ENCODE measurements at places on chromosomes 13 and 19.

DNA sequence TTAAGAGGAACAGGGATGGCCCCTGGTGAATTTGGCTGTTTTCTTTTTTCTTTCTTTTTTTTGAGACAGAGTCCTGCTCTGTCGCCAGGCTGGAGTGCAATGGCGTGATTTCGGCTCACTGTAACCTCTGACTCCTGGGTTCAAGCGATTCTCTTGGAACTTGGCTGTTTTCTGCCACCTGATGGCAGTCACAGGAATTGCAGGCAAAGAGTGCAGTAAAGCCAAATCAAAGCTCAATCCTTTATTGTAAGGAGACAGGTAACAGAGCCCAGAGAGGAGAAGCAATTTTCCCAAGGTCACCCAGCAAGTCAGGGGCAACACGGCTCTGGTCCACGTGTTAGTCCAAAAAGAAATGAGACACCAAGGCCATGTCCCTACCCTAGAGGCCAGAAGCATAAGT is 6.2 kb downstream of the TINCR start:
- no peak for DNase-seq

GRCh38 chr13:97911311-97912138 is 42.0 kb upstream of the IPO5 start:
- DNase-seq, result no peak

GRCh38 chr19:42207767-42208271 is 9.7 kb downstream of the DEDD2 start:
- DNase-seq, result no peak

- no peak for DNase-seq
Observed at GRCh38 chr13:46288570-46289259, 77.0 kb downstream of the LRRC63 start.

GRCh38 chr13:62206165-62206564 is 790.5 kb upstream of the PCDH20 start:
- no peak for DNase-seq

GRCh38 chr19:1232652-1233072 is 5.1 kb downstream of the CBARP start:
- no peak for DNase-seq

DNA sequence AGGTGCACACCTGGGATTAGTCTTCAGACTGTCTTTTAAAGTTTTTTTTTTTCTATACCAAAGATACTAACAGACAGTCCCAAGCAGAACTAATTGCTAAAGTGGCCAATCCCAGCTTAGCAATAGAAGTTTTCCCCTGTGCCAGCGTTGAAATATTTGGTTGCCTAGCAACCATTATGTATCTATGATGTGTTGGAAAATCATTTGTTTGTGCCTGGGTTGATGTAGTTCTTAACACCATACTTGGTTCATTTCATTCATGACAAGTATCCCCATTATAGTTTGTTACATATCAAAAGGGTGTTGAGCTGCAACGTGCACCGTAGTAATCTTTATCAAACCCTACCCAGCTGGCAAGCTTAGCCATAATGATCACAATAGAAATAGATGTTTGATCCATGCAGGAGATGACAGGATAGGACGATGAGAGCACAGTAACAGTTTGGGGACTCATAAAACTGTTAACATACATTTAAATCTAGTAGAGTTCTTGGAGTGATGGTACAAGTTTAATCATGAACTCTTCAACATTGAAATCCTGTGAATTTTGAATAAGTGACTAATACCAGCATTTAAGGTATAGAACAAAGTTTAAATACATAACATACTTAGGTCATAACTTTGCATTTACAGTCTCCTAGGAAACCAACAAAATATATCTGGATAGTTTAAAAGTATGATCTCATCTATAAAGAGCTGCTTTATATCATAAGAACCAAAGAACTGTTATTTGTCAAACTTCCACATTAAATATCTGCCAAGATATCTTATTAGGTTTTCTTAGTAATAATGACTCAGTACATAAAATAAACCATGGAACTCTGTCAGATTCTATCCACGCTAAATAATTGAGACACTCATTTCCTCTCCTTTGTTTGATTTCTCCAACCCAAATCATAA is 73.4 kb downstream of the MBNL2 start:
- no peak for DNase-seq

DNA sequence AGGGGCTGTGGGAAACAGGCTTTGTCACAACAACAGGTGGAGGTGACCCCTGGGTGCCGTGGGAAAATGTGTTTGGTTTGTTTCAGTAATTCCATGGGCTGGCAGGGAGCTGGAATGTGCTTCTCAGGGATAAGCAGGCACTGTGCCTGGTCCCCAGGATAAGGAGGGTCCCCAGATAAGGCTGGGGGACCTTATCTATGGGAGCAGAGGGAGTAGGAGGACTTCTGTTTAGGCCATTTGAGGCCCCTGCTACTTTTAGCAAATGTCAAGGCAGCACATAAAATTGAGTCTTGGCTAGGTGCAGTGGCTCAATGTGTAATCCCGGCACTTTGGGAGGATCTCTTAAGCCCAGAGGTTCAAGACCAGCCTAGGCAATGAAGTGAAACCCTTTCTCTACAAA is 59.5 kb downstream of the KCNC3 start:
- DNase-seq, result no peak

DNA sequence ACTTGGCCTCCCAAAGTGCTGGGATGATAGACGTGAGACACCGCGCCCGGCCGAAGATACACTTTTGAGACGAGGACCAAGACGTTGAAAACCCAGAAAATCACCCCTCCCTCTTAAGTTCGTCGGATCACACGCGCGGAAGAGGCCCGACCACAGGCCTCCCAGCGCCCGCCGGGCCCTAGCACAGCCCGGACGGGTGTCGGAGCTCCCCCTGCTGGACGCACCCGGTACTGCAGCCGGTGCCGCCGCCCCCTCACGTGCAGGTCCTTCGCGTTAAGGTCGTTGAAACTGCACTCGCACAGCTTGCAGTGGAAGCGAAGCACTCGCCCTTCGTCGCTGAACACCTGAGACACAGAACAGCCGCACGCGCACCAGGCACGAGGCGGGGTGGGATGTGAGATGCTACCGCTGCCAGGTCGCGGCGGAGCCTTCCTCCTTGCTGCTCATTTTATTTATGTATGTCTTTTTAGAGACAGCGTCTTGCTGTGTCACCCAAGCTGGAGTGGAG is 35.7 kb upstream of the MATK start:
- DNase-seq, result no peak

DNA sequence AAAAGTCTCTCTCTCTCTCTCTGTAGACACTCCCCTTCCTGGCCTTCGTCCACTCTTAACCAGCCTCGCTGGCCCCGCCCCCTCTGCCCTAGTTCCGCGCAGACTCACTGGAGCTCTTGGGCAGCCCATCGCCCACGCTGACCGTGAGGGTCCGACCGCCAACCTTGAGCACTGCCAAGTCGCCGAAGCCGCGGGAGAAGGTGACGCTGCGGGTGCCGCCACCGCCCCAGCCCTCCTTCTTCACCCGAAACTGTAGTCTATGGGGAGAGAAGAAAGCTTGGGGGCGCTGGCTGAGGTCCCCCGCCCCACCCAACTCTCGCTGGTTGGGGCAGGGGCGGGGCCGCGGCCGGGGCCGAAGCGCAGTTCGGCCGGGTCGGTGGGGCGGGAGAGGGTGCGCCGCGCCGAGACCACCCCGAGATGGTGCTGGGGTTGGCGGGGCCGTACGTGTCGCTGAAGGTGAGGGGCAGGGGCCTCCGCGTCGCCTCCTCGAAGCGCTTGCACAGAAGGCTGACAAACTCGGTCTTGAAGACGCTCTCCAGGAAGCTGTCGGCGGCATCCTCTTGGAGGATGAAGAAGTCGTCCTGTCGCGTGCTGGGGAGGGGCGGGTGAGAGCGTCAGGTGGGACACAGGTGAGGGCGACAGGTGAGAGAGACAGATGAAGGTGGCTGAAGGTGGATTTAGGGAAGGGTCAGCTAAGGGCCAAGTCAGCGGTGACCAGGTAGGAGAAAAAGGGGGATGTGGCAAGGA is 12.6 kb upstream of the ZNF414 start:
- no peak for DNase-seq

GRCh38 chr19:55436847-55437246 is 6.3 kb downstream of the SHISA7 start:
- no peak for DNase-seq

DNA sequence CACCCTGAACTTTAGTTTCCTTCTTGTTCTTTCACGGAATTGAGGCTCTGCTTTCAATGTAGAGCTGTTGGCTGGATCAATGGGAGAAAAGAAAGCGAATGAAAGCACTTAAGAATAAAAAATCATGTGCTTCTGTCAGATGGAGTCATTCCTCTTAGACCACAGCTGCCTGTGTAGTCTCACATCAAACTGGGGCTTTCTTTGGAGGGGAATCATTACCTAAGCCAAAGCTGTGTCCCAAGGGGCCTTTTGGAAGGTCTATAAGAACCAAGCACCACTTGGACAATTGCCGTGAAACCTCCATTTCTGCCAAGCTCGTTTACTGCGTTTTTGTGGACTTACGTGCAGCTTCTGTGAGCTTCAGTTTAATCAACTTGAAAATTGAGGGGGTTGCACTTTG is 44.2 kb upstream of the RNF113B start:
- DNase-seq, result no peak

- DNase-seq, result no peak
Observed at GRCh38 chr13:41216160-41216559, 21.8 kb upstream of the KBTBD7 start.

DNA sequence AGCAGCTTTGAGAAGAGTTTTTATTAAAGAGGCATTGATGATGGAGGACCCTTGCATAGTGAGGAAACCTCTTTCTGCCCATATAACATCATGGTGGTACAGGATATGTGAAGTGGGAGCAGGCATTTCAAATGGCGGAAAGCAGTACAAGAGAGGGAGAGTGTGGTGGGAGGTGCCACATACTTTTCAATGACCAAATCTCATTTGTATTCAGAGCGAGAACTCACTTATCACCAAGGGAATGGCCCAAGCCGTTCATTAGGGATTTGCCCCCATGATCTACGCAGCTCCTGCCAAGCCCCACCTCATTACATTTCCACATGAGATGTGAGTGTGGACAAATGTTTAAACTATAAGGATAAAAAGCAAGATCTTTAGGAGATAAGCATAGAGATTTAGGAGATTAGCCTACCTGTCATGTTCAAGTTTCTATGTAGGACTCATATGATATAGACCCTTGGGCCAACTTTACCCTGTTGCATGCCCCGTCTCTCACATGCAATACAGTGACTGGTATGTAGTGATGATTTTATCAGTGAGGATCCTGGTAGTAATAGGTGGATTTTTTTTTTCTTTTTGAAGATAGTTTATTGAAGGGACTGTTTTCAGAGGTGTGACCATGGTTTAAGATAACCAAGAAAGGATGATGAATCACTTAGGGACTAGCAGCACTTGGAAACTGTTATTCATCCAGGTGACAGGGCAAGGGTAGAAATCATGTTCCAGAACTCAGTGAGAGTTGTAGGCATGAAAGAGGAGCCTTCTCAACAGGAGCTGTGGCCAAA is 38.3 kb downstream of the DNAJC15 start:
- DNase-seq, result no peak

DNA sequence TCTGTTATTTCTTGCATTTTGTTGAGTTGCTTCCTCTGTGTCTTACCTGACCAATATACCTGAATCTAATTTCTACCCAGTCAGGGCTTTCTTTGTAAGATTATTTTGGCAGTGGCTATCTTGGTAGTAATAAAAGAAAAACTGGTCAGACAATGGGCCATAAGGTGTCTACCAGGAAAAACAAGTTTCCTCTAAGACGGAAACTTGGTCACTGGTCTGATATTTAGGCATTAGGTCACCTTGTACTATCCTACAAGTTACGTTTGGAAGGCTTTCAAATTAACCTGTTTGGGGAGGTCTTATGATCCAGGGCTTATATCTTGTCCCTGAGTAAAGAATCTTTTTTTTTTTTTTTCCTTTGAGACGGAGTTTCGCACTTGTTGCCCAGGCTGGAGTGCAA is 9.2 kb downstream of the ZNF823 start:
- DNase-seq, result no peak

- DNase-seq, result no peak
Observed at GRCh38 chr13:76823969-76824368, 62.2 kb downstream of the KCTD12 start.

- DNase-seq, result no peak
Observed at GRCh38 chr19:55585658-55586339, 5.2 kb upstream of the ZNF579 start.

DNA sequence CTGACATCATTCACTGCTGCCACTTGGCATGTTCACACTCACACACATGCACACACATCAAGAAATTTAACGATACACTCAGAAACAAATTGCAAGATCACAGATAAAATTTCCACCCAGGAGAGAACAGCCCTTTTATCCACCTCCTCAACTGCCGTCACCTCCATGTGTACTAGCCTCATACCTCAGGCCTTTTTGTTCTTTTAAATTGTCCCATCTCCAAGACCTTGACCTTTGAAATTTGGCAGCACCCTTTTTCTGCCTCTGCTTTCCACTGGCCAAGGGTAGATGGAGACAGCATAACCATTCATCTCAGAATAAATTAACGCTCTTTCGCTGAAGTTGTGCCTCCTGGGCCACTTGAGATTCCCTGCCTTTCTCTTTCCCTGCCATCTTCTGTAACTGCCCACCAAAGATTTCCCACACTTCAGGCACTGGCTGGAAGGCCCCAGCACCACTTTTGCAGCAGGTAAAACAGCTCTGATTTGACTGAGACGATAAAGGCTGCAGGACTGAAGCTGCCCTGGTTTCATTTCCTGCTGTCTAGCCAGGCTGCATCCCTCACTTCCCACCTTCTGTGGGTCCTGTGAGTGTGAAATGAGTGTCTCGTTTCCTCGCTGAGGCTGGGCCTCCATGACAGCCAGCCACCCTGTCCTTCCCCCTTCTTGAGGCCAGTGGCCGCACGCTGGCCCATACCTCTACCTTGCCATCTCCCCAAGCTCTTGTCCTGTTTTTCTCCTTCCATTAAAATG is 39.3 kb downstream of the MBNL2 start:
- no peak for DNase-seq

GRCh38 chr13:113178896-113179167 is 20.4 kb downstream of the PROZ start:
- no peak for DNase-seq

DNA sequence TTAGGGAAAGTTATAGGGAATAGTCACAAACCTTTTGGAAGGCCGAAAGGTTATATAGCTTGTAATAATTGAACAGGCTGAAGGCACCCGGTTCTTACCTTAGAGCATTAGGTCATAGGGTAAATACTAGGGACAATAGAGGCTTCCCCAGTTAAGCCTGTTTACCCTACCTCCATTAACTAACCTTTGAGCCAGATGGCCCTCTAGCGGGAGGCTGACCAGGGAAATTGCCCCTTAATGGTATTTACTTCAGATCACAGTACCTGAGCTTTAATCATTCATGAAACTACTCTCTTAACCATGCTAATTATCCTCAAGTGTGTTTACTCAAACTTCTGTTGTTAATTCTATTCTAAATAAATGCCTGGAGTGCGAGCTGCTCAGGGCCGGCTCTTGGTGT is 20.4 kb upstream of the ZNF83 start:
- DNase-seq, result no peak

DNA sequence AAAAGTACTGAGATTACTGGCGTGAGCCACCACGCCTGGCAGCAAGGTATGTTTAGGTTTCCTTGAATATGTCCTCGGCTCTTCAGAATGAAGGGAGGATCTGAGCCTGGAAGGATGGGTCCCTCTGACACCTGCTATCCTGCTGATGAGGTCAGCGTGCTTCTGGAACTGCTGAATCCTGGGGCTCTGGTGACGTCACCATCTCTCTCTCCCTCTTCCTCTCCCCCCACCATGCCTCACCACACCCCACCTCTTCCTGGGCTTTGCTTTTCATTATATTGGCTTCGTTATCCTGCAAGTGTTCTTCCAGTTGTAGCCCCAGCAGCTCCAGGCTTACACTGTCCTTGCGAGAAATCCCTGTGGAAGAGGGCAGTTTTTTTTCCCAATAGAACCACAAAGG is 49.8 kb downstream of the CCNE1 start:
- no peak for DNase-seq

GRCh38 chr13:24505756-24506155 is 6.8 kb downstream of the PARP4 start:
- no peak for DNase-seq

GRCh38 chr13:51683597-51683996 is 99.3 kb downstream of the WDFY2 start:
- no peak for DNase-seq

All from cortex of kidney (tissue), 1 donor.